NCI-H1436 treated with DMSO at 0.1 percent for 48 hours (cell line): ENCODE measurements at places on chromosomes 7 and 10.

GRCh38 chr7:94332571-94332970 is 62.1 kb upstream of the COL1A2 start:
- DNase-seq = no peak

- no peak for DNase-seq
Observed at GRCh38 chr7:2725178-2726105, 37.4 kb downstream of the AMZ1 start.

DNA sequence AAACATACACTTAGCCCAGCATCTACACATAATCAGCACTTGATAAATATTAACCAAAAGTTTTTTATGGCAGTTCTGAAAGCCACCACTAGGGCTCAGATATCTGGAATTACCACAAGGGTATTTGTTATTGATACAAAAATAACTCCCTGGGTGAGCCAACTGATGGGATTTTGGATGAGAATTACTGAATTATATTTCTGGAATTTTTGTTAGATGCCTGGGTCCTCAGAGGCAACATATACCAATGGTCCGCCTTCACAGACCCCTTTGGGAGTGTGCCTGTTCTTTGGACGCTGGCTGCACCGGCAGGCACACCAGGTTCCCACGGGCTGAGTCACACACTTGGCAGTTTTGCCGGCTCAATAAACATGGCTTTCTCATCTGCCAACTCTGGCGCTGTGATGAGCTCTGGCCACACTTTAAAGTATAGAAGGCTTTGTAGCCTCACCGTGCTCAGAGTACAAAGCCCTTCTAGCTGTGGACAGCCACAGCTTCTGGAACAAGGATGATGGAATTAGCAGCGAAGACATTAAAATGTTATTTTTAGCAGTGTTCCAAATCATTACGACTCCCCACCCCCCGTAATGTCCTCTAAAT is 24.5 kb upstream of the EEPD1 start:
- DNase-seq = no peak

GRCh38 chr10:47402641-47403301 is 18.7 kb upstream of the ZNF488 start:
- no peak for DNase-seq

DNA sequence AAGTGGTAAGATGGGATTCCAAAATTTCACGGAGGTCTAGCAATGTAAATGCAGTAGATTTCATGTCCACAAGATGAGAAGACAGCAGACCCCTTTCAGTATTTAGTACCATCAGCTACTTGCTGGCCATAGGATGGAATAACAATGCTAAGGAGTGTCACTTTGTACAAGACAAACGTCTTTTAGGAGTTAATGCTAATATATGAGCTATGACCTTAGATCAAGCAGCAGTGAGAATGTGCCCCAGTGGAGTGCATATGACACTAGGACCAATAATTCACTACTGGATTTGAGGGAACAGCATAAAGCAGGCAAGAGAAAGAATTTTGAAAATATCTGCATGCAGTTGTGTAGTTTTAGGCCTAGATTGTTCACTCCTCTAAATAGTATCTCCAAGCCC is 182.8 kb upstream of the ZNF804B start:
- no peak for DNase-seq

DNA sequence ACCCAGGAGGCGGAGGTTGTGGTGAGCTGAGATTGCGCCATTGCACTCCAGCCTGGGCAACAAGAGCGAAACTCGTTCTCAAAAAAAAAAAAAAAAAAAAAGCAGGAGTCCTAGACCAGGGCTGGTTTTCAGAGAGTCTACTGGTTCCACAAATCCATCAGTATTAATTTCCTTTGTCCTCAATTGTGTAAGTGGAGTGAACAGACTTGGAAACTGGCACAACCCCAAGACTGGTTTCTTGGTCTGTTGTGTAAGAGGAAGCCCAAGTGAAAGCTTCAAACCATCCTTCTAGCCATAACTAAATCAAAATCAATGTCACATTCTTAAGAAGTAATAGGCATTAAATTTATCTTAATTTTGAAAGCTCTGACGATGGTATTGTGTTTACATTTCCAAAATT is 213.6 kb downstream of the DGKI start:
- no peak for DNase-seq
